Activated CD4-positive, alpha-beta memory T cell treated with anti-CD3 and anti-CD28 coated beads, Interleukin-2, amount 10 ng/mL, durations not matched to agents 7 days and 5 days (primary cell): ENCODE measurements at places on chromosomes 5 and 9.

DNA sequence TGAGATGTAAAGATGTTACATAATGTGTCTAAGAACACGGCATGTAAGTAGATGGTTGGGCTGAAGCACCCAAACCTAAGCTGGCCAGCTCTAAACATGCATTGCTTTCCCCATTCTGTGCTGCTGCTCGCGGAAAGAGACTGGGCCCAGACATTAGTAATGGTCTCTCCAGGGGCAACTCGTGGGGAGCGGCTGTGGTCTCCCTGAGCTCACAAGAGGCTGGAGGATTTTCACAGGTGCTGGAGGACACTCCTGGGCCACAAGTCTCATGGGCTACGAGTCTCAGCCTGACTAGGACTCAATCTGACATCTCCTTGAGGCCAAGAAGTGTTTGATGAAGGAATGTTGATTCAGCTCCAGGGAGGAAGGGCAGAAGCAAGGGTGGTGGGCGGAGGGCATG, 92.7 kb upstream of the PTCH1 start:
- no peak for DNase-seq
- H3K27ac ChIP-seq: no peak overlapping the region
- H3K36me3 ChIP-seq: no peaks in the 10 kb centered on the region

DNA sequence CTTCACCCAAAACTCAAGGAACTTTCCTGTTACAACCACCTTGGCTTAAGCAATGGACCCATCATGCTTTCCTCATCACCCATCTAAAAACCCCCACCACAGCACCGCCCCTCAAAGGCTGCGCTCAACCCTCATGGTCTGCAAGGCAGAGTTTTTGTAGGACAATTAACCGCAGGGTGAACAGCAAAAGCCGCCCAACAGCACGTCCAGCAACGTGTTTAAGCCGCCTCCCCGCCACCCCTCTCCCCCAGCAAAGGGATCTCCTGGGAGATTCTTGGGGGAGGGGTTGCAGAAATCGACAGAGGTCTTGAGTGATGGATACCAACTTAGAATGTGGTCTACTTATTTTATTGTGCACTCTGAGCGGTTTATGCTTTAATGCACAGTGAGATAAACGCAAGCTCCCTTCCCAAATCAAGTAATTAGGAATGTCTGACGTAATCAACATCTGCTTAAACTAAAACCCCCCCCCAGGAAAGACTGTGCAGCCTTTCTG, 1.9 kb downstream of the ROR2 start:
- no peaks in the 10 kb centered on the region for H3K36me3 ChIP-seq
- H3K4me1 ChIP-seq: peaks cover 13% of the 10 kb centered on the region
- H3K27me3 ChIP-seq: peaks cover 76% of the 10 kb centered on the region
- no peak overlapping the region for H3K27ac ChIP-seq

DNA sequence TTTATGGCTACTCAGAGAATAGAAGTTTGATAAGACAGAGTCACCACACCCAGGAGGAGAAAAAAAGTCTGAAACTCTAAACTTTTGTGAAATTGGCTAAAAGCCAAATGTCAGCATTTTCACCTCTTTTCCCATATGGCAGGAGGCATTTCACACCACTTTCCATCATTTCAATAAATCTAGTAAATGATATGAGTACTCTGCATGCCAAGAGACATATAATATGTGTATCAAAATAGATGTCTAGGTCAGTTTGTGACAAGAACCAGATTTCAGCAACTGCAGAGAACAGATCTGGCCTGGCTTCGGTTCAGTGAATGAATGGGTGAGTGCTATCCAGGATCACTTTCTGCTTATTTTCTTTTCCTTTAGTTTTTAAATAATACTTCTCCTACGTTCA, 470.8 kb downstream of the ENC1 start:
- no peaks in the 10 kb centered on the region for H3K36me3 ChIP-seq
- H3K27me3 ChIP-seq: peaks cover 4% of the 10 kb centered on the region
- H3K27ac ChIP-seq: no peak overlapping the region
- DNase-seq: no peak

- H3K4me1 ChIP-seq: peaks cover 40% of the 10 kb centered on the region
- no peaks in the 10 kb centered on the region for H3K36me3 ChIP-seq
- H3K4me3 ChIP-seq: peak overlapping the region; percentile 93
- DNase-seq: no peak
- H3K27me3 ChIP-seq: no peaks in the 10 kb centered on the region
Measured at GRCh38 chr9:92762781-92763708, 1.6 kb downstream of the BICD2 start.

DNA sequence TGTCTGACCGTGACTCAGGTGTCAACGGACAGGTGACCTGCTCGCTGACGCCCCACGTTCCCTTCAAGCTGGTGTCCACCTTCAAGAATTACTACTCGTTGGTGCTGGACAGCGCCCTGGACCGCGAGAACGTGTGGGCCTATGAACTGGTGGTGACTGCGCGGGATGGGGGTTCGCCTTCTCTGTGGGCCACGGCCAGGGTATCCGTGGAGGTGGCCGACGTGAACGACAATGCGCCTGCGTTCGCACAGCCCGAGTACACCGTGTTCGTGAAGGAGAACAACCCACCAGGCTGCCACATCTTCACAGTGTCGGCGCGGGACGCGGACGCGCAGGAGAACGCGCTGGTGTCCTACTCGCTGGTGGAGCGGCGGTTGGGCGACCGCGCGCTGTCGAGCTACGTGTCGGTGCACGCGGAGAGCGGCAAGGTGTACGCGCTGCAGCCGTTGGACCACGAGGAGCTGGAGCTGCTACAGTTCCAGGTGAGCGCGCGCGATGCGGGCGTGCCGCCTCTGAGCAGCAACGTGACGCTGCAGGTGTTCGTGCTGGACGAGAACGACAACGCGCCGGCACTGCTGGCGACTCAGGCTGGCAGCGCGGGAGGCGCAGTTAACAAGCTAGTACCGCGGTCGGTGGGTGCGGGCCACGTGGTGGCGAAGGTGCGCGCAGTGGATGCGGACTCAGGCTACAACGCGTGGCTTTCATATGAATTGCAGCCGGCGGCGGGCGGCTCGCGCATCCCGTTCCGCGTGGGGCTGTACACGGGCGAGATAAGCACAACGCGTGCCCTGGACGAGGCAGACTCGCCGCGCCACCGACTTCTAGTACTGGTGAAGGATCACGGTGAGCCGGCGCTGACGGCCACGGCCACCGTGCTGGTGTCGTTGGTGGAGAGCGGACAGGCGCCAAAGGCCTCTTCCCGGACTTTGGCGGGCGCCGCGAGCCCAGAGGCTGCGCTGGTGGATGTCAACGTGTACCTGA, 1.8 kb downstream of the PCDHA11 start:
- H3K4me3 ChIP-seq: no peak overlapping the region
- no peak overlapping the region for H3K27ac ChIP-seq
- H3K4me1 ChIP-seq: no peaks in the 10 kb centered on the region
- H3K36me3 ChIP-seq: peaks cover 4% of the 10 kb centered on the region

- H3K4me3 ChIP-seq: no peak overlapping the region
- H3K27me3 ChIP-seq: peaks cover 3% of the 10 kb centered on the region
- H3K36me3 ChIP-seq: no peaks in the 10 kb centered on the region
- H3K4me1 ChIP-seq: peaks cover 10% of the 10 kb centered on the region
- DNase-seq: peak; percentile 12
Measured at GRCh38 chr9:129319938-129320481, 141.9 kb upstream of the IER5L start.

- no peak overlapping the region for H3K4me3 ChIP-seq
- H3K27ac ChIP-seq: no peak overlapping the region
- H3K4me1 ChIP-seq: no peaks in the 10 kb centered on the region
- H3K36me3 ChIP-seq: no peaks in the 10 kb centered on the region
Measured at GRCh38 chr9:108816037-108816436, 39.7 kb downstream of the ACTL7B start.

GRCh38 chr5:135269931-135270421, 129.1 kb downstream of the MACROH2A1 start:
- H3K27ac ChIP-seq: no peak overlapping the region
- no peaks in the 10 kb centered on the region for H3K4me1 ChIP-seq
- no peaks in the 10 kb centered on the region for H3K36me3 ChIP-seq
- no peak overlapping the region for H3K4me3 ChIP-seq

- DNase-seq: no peak
- H3K27ac ChIP-seq: no peak overlapping the region
- H3K36me3 ChIP-seq: no peaks in the 10 kb centered on the region
- peaks cover 4% of the 10 kb centered on the region for H3K27me3 ChIP-seq
- H3K4me3 ChIP-seq: no peak overlapping the region
Measured at GRCh38 chr9:32647671-32648070, 12.2 kb upstream of the TAF1L start.

GRCh38 chr5:174732036-174733020, 7.9 kb downstream of the MSX2 start:
- no peaks in the 10 kb centered on the region for H3K36me3 ChIP-seq
- no peak overlapping the region for H3K4me3 ChIP-seq
- no peak overlapping the region for H3K27ac ChIP-seq
- peaks cover 84% of the 10 kb centered on the region for H3K27me3 ChIP-seq
- H3K4me1 ChIP-seq: peaks cover 3% of the 10 kb centered on the region

GRCh38 chr5:43619911-43620310, 16.9 kb downstream of the NNT start:
- DNase-seq: no peak
- H3K27me3 ChIP-seq: no peaks in the 10 kb centered on the region
- H3K4me1 ChIP-seq: peaks cover 2% of the 10 kb centered on the region
- H3K27ac ChIP-seq: no peak overlapping the region
